ENCODE measurements at places on chromosomes 5 and 9.

- DNase-seq, result no peak
Measured at GRCh38 chr5:60196385-60197113, 303.0 kb upstream of the PDE4D start.

DNA sequence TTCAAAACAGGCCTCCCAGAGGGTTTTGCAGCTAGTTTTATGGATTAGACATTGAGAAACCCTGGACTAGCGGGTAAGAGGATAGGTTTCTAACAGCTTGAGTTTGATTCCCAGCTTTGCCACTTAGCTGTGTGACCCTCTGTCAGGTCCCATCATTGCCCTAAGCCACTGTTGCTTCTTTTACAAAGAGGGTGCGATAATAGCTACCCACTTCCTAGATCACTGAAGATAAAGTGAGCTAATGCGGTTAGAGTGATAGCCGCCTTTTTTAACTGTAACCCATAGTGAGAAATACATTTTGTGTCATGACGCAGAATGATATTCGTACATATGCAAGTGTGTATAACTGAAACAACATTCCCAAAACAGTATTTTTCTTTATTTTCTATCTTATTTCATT, 40.3 kb downstream of the CSF1R start:
- DNase-seq, result peak; percentile 36

DNA sequence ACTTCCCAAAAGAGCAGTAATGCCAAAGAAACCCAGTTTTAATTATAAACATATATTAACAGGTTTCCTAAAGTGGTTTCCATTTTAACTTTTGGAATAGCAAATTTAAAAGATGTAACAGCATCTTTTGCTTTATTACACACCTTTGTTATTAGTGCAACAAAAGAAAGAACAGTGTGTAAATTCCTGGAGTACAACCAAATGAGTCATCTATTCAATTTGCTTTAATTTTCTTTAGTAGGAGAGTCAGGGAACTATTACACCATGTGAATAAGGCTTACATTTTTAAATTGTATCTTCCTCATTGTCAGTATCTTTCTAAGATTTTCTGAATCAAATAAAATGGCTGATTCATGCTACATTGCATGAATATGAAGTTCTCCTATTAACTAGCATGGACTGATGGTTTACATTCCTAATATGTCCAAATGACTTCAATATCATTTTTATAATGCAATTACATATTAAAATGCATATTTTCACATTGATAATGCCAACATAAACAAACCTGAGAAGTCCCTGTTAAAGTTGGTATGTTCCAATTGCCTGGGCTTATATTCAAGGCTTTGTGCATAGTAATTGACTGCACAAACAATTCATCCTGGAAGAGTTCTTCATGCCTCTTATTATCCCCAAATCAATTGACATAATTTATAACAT, 22.5 kb downstream of the EDIL3 start:
- no peak for DNase-seq

DNA sequence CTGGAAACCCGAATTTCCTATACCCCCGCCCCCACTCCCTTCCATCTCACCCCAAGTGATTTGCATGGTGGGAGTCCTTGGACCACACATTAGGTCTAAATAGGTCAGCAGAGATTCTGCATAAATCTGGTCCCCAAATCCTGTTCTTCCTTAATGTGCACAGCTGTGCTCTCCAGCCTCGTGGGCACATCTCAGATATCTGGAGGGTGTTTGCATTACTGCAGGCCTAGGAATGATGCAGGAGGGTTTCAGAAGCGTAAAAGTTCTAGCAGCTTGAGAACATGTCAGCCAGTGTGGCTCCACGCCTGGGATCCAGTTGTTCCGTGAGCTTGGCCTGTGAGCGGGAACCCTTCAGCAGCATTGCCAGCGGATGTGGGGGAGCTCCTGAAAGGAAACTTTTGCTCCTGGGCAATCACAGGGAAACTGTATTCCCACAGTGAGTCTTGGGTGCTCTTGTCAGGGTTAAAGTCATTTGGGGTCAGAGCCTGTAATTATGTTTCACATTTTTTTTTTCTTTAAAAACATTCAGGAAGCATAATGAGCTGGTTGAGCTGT, 12.9 kb downstream of the ARHGAP26 start:
- DNase-seq, result no peak

- DNase-seq, result no peak
Measured at GRCh38 chr9:2506321-2506720, 115.3 kb upstream of the VLDLR start.

DNA sequence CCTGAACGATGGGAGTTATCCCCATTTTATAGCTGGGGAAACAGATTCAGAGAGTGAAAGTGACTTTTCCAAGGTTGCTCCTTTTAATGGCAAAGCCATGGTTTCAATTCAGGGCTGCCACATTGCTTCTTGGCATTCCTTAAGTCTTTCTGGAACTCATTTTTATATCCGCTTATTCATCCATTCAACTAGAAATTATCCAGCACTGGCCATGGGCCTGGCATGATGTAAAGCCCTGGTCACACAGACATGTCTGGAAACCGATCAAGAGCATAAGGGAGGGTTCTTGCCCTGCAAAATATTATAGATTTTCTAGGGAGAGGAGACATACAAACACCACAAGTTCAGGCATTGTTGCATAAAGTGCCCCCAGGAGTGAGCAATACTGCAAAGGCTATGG, 43.0 kb upstream of the COL15A1 start:
- DNase-seq, result no peak

GRCh38 chr9:123679330-123679987, 250.5 kb downstream of the DENND1A start:
- no peak for DNase-seq

GRCh38 chr9:126699401-126699881, 85.7 kb downstream of the LMX1B start:
- DNase-seq, result no peak

DNA sequence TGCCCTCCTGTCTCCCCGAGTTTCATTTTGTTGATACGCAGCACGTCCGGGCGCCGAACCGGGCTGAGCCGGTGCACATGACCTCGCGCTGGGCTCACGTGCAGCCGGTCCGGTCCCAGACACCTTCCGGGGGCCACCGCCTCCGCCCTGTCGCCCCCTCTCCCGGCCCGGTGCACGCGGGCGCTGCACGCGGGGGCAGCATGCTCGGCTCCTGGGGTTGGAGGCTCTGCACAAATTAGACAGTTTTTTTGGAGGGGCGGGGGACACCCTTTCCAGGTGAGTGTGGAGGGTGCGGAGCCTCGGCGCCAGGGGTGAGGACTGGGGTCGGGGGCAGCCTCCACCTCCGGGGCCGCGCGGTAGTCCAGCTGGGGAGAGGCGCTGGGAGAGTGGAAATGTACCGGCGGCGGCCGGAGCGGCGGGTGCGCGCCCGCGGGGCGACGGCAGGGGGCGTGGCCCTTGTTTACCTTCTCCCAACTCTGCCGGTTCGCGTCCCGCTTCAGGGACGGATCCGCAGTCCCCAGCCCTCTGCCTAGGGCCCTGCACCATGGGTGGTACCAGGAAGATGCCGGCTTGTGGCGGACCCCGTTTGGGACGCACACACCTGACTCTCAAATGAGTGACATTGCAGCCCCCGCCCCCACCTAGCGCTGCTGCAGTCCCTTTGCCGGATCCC, 1.1 kb downstream of the JADE2 start:
- DNase-seq, result peak; percentile 51

GRCh38 chr9:117917873-117918272, 213.7 kb downstream of the TLR4 start:
- DNase-seq, result no peak

GRCh38 chr5:6718161-6718681, 5.0 kb downstream of the TENT4A start:
- no peak for DNase-seq

- DNase-seq, result no peak
Measured at GRCh38 chr5:180194410-180195345, 14.3 kb downstream of the RASGEF1C start.

GRCh38 chr5:96335873-96336272, 97.2 kb downstream of the PCSK1 start:
- DNase-seq, result no peak

DNA sequence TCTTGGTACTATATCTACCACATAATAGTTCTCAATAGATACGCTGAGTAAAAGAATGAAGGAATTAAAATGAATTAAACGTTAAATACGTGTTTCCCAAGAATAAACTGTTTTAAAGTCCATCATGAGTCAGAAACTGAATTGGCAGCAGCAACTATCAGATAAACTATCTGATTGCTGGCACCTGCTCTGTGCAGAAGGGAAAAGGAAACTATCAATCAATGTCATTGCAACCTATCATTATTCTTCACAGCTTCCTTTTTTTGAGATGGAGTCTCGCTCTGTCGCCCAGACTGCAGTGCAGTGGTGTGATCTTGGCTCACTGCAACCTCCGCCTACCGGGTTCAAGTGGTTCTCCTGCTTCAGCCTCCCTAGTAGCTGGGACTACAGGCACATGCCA, 8.8 kb upstream of the WDR36 start:
- DNase-seq, result no peak

- no peak for DNase-seq
Measured at GRCh38 chr5:118126159-118126558, 862.2 kb downstream of the DTWD2 start.

GRCh38 chr5:97133101-97133500, 9.3 kb downstream of the LIX1 start:
- DNase-seq, result no peak

GRCh38 chr5:77426670-77427069, 65.4 kb downstream of the WDR41 start:
- DNase-seq, result no peak

DNA sequence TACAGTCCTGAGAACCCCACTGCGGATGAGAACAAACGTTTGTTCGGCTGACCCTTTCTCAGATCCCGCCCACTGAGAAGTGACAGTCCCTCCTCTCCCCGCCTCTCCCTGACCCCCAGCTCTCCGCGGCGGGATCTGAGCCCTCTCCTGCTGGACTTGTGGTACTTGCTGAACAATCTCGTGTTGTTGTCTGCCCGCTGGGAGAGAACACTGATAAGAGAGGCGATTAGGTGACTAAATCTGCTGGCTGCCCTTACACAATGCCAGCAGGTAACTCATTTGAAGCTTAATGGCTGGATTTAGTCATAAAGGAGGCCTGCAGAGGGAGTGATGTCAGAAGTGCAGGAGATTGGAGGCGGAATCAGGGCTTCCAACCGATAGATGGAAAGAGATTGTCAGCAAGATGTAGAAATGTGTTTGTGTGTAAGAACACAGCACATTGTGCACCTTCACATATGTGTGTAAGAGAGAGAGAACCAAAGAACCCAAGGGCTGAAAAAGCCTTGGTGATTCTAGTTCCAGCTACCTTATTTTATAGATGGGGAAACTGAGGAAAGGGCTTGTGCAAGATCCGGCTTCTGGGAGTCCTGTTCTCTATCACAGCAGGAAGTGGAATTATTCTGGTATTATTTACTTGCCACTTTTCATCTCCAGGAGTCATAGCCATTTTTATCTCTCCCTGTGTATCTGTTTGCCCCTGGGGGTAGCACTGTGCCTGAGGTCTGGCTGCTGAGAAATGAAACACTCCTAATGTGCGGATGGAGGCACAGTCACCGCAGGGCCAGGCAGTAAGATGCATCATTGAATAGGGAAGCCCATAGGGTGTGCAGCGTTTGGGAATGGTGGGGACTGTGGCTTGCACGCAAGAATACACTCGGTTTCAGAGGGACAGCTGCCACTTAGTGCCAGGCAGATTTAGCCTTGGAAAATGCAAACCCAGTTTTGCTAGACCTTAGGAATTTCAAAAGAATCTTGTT, 203.7 kb upstream of the MSX2 start:
- no peak for DNase-seq

GRCh38 chr9:121774715-121775613, 123.5 kb downstream of the DAB2IP start:
- DNase-seq, result no peak

GRCh38 chr5:159409801-159410200, 79.5 kb upstream of the IL12B start:
- DNase-seq, result no peak

- no peak for DNase-seq
Measured at GRCh38 chr5:80337379-80337778, 17.6 kb downstream of the SPZ1 start.

GRCh38 chr5:13322769-13323168, 621.7 kb downstream of the DNAH5 start:
- DNase-seq, result no peak

DNA sequence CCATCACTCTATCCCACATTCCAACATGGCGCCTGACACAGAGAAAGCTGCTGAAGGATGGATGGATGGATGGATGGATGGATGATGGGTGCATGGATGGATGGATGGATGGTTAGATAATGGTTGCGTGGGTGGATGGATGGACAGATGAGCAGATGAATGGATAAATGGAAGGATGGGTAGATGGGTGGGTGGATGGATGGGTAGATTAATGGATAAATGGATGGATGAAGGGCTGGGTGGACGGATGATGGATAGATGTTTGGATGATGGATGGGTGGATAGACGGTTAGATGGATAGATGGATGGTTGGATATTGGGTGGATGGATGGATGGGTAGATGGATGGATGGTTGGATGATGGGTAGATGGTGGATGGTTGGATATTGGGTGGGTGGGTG, 4.5 kb downstream of the LCN12 start:
- DNase-seq, result no peak

- no peak for DNase-seq
Measured at GRCh38 chr9:121863955-121864354, 212.5 kb downstream of the DAB2IP start.

DNA sequence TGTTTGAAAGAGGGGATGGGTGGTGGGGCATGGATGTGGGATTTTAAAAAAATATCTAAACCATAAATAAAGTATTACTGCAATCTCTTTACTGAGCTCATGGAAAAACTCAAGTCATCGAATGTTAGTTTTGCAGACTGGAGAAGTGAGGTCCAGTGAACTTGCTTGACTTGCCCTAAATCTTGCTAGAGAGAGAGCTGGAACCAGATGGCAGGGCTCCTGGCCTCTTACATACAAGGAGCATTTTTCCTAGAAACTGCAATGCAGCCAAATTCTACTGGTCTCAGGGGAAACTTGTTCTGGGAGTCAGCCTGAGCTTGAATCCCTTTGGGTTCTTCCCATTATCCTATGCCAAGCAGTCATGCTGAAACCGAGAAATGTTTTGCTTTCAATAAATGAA, 2.9 kb upstream of the TGFBI start:
- DNase-seq, result no peak

- no peak for DNase-seq
Measured at GRCh38 chr5:133368916-133369783, 243.2 kb downstream of the FSTL4 start.

GRCh38 chr5:83440826-83441225, 30.7 kb upstream of the VCAN start:
- DNase-seq, result no peak
